ENCODE measurements at places on chromosomes 3 and 15.

DNA sequence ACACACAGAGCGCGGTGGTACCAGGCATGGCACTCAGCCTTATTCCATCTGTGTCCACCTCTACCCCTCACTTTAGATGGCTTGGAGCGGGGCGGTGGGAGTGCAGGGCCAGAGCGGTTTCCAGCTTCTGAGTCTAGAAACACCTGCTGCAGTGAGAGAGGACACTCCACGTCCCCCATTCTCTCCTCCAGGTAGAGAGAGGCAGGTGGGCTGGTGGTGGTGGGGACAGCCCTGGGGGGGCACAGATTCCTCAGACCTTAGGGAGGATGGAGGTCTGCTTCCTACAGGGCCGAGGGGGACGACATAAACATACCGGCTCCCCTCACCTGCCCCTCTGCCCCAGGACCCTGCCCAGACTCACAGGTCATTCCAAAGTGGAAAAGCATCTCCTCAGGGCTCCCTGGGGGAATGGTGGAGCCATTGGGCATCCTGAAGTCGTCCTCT is 40.4 kb downstream of the MUC20 start:
- DNase-seq = no peak

DNA sequence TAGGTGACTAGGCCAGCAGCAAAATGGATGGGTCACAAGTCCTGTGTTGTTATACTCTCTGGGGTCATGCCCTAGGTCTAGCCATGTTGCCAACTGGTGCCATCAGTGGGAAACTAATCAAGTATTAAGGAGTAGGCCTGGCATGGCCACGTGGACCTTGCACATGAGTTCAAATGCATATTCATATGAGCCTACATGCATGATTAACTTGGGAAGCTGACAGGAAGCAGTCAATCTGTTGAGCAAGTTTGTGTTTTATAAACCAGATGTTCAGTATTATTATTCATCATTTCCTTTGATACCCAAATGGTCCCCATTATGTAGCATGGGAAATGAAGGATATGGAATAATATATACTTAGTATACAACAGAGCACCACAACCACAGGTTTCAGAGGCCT is 95.0 kb downstream of the LRTM1 start:
- DNase-seq = no peak

DNA sequence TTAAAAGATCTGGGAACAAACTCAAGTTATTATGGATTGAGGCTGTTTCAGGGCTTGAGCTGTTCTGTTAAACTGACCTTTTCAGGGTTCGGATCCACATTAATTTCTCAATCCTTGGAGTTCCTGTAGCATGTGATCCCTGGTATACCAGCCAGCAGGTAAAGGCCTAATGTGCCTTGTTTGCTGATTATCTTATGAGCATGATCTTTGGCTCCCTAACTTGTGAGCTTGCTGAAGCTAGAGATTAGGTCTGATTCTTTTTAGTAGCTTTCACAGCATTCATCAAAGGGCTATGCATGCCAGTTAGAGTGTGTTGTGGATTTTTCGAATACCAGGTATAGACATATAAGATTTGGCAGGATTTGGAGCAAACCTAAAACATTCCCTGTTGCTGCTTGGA is 10.3 kb downstream of the CORO2B start:
- no peak for DNase-seq

DNA sequence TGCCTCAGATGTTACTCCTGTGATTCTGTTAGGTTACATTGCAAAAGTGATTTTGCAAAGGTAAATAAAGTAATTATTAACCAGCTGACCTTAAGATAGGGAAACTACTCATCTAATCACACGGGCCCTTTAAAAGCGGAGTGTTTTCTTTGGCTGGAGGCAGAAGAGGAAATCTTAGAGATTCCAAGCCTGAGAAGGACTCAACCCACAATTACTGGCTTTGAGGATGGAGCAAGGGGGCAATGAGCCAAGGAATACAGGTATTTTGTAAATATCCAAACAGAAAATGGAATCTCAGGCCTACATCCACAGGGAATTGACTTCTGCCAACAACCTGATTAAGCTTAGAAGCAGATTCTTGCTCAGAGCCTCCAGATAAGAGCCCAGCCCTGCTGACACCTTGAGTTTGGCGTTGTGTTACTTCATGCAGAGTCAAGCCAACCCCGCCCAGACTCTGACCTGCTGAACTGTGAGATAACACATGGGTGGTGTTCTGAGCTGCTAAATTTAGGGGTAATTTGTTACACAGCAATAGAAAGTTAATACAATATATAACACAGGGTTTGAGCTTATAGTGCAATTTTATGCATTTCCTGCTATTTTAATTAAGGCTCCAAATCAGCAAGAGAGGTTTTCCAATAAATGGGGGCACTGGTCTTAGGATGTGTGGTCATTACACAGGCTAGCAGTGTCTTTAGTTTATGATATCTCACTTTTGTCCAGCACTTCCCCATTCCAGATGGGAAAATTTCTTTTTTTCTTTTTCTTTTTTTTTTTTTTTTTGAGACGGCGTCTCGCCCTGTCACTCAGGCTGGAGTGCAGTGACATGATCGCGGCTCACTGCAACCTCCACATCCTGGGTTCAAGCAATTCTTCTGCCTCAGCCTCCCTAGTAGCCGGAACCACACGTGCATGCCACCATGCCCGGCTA is 19.5 kb downstream of the NFKBIZ start:
- DNase-seq = no peak

GRCh38 chr3:60528651-60529050 is 722.6 kb downstream of the FHIT start:
- DNase-seq = no peak

DNA sequence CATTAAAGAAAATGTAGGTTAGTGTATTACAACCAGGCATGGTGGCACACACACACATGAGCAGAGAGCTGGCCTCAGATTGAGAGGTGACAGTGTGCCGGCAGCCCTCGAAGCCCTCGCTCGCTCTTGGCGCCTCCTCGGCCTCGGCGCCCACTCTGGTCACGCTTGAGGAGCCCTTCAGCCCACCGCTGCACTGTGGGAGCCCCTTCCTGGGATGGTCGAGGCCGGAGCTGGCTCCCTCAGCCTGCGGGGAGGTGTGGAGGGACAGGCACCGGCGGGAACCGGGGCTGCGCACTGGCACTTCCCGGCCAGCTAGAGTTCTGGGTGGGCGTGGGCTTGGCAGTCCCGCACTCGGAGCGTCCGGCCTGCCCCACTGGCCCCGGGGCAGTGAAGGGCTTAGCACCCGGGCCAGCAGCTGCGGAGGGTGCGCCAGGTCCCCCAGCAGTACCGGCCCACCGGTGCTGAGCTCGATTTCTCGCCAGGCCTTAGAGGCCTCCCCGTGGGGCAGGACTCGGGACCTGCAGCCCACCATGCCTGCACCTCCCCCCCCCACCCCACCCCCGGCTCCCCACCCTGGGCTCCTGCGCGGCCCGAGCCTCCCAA is 80.4 kb upstream of the TMEM158 start:
- DNase-seq = no peak

DNA sequence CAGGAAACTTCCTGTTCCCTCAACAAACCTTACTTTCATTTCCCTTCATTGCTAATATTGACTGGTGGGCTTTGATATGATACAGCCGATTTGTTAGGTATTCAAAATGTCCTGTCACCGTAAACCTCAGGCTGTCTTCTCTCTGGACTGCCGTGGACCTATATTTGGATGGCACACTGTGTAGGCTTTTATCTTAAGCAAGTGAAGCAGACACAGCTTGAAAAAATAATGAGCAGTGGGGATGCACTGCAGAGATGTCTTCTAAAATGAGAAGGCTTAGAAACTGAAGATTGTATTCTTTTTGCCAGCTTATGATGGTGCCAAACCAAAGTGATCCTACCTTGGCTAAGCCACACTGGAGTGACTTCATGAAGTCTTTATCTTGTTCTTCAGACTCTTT is 266.3 kb downstream of the NR1D2 start:
- DNase-seq = no peak

GRCh38 chr3:117263270-117263669 is 553.7 kb downstream of the TUSC7 start:
- no peak for DNase-seq

DNA sequence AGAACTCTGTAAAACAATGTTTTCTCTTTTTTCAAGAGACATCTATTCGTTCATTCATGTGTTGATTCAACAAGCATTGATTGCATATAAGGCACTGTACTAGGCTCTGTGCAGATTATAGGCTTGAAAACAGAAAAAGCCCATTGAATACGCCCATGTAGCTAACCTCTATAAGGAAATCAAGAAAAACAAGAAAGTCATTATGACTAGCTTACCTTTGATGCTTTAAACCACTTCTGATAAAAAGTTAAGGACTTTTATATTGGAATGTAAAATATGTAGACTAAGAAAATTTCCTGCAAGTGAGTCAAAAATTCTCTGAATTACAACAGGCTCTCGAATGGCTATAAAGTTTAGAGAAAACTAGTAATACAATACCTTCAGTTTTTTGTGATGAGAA is 92.5 kb downstream of the BDH1 start:
- DNase-seq = no peak

DNA sequence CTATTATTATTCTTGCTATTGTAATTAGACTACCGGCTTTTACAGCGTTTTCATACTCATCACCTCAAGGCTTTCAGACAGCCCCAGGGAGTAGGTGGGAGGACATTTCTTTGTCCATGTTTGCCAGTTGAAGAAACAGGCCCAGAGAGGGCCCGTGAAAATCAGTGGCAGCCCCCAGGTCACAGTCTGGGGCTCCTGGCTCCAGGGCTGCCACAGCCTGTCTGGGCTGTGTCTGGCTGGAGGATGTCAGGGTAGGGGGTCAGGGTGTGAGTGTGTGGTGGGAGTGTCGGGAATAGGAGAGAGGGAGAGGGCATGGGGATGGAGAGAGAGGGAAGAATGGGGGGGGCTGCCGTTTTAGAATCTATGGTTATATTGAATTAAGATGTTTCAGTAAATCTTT is 118.2 kb upstream of the TLE3 start:
- no peak for DNase-seq

GRCh38 chr3:178455226-178455625 is 81.0 kb upstream of the KCNMB2 start:
- DNase-seq = no peak

GRCh38 chr15:39139431-39140059 is 441.3 kb upstream of the THBS1 start:
- no peak for DNase-seq
